Smooth muscle cell of trachea (primary cell): ENCODE measurements at places on chromosomes 16 and 17. TPM values are rescaled to one million over a fixed set of nuclear protein-coding genes. Genes with fewer than 3 reads are reported as not detected.

Gene C16orf86
- 9.6 and 13.7 TPM in 2 replicates for total RNA-seq

Gene CD68
- total RNA-seq: 30.4 and 79.9 TPM in 2 replicates

Gene PHOSPHO1
- total RNA-seq: 0.15 and 0.33 TPM in 2 replicates

Gene C16orf74
- 5.7 and 7.3 TPM in 2 replicates for total RNA-seq

Gene PRAC2
- total RNA-seq: not detected in 2 replicates

Gene CRHR1
- not detected in 2 replicates for total RNA-seq

Gene TMEM132E
- not detected in 2 replicates for total RNA-seq

Gene WFIKKN2
- total RNA-seq: 0.15 and 0.17 TPM in 2 replicates

Gene IGFALS
- under 0.01 and 0.15 TPM in 2 replicates for total RNA-seq

Gene SPNS2
- total RNA-seq: 0.17 and 1.0 TPM in 2 replicates

Gene MARVELD3
- not detected in 2 replicates for total RNA-seq

Gene CDK10
- total RNA-seq: 39.6 and 39.9 TPM in 2 replicates

Gene SRCIN1
- under 0.01 and 0.17 TPM in 2 replicates for total RNA-seq

Gene KRT20
- total RNA-seq: not detected in 2 replicates

Gene SLC38A7
- 26.6 and 35.4 TPM in 2 replicates for total RNA-seq

Gene C16orf95
- 3.9 and 4.6 TPM in 2 replicates for total RNA-seq

Gene GNAO1
- total RNA-seq: under 0.01 and 0.44 TPM in 2 replicates

Gene HOXB6
- total RNA-seq: 0.73 and 0.83 TPM in 2 replicates

Gene ASPHD1
- 6.5 and 7.7 TPM in 2 replicates for total RNA-seq

Gene NPTX1
- 148 and 230 TPM in 2 replicates for total RNA-seq

Gene C16orf96
- 0.17 TPM in 1 of 2 replicates, not detected in the other for total RNA-seq

Gene ALDH3A2
- total RNA-seq: 49.7 and 65.2 TPM in 2 replicates

Gene KREMEN2
- total RNA-seq: 0.17 TPM in 1 of 2 replicates, not detected in the other

Gene TRPV3
- total RNA-seq: 1.0 and 1.7 TPM in 2 replicates

Gene ACSM5
- 0.17 TPM in 1 of 2 replicates, not detected in the other for total RNA-seq

Gene PIMREG
- 3.1 and 25.3 TPM in 2 replicates for total RNA-seq

Gene AATK
- total RNA-seq: 0.15 and 0.66 TPM in 2 replicates

Gene SLC6A2
- total RNA-seq: not detected in 2 replicates

Gene KRTAP4-1
- not detected in 2 replicates for total RNA-seq

Gene GP1BA
- total RNA-seq: not detected in 2 replicates

Gene OR1A1
- not detected in 2 replicates for total RNA-seq

Gene XYLT1
- 23.1 and 29.3 TPM in 2 replicates for total RNA-seq

Gene HBZ
- total RNA-seq: not detected in 2 replicates

Gene DNAH9
- not detected in 2 replicates for total RNA-seq

Gene TMEM220
- total RNA-seq: 1.2 and 2.8 TPM in 2 replicates

Gene SOX8
- under 0.01 and 0.17 TPM in 2 replicates for total RNA-seq

Gene AURKB
- total RNA-seq: 1.7 and 30.4 TPM in 2 replicates

Gene AMFR
- total RNA-seq: 191 and 338 TPM in 2 replicates

Gene GAST
- total RNA-seq: not detected in 2 replicates

Gene C17orf113
- 0.15 and 0.17 TPM in 2 replicates for total RNA-seq

Gene ANKFN1
- total RNA-seq: not detected in 2 replicates

Gene KRT9
- not detected in 2 replicates for total RNA-seq

Gene LRRC75A
- 1.2 and 4.5 TPM in 2 replicates for total RNA-seq

Gene TMC7
- total RNA-seq: 0.66 and 0.73 TPM in 2 replicates

Gene UTS2R
- 0.15 TPM in 1 of 2 replicates, not detected in the other for total RNA-seq

Gene ABCC12
- total RNA-seq: 0.15 TPM in 1 of 2 replicates, not detected in the other

Gene TMEM114
- total RNA-seq: not detected in 2 replicates

Gene KIF18B
- total RNA-seq: 0.50 and 6.7 TPM in 2 replicates

Gene RHBDL1
- 4.8 and 9.4 TPM in 2 replicates for total RNA-seq

Gene PLA2G10
- total RNA-seq: not detected in 2 replicates

Gene CA4
- total RNA-seq: not detected in 2 replicates

Gene CRISPLD2
- total RNA-seq: 3.6 and 5.8 TPM in 2 replicates

Gene KRTAP9-1
- not detected in 2 replicates for total RNA-seq

Gene SLC16A6
- total RNA-seq: 0.15 and 1.2 TPM in 2 replicates
